ENCODE measurements at places on chromosomes 4 and X. TPM values are rescaled to one million over a fixed set of nuclear protein-coding genes. Genes with fewer than 3 reads are reported as not detected.

The CT45A1 gene
- not detected for total RNA-seq

The AKAP14 gene
- not detected for total RNA-seq

The NR3C2 gene
- 41.0 TPM for total RNA-seq

The FGFBP2 gene
- total RNA-seq = not detected

The VCX3B gene
- total RNA-seq = not detected

The CCNA2 gene
- 0.57 TPM for total RNA-seq

The WAS gene
- total RNA-seq = 86.0 TPM

The C1QTNF7 gene
- total RNA-seq = not detected

The DIAPH2 gene
- 18.3 TPM for total RNA-seq

The IL2 gene
- total RNA-seq = 0.85 TPM

The DCAF8L2 gene
- not detected for total RNA-seq

The CABS1 gene
- total RNA-seq = not detected

The SMIM31 gene
- total RNA-seq = not detected

The PAGE1 gene
- not detected for total RNA-seq

The MEPE gene
- not detected for total RNA-seq

The OSTC gene
- 36.6 TPM for total RNA-seq

The POF1B gene
- total RNA-seq = 0.85 TPM

The CYSLTR1 gene
- total RNA-seq = 5.5 TPM

The TMEM185A gene
- 10.6 TPM for total RNA-seq

The FHDC1 gene
- total RNA-seq = 0.10 TPM

The ITIH6 gene
- total RNA-seq = not detected

The ASMTL gene
- total RNA-seq = 33.8 TPM

The ATP1B4 gene
- total RNA-seq = not detected

The F8A2 gene
- not detected for total RNA-seq

The HDX gene
- 2.8 TPM for total RNA-seq

The CCKAR gene
- not detected for total RNA-seq

The PLAC1 gene
- total RNA-seq = not detected

The HNRNPH2 gene
- total RNA-seq = 34.7 TPM

The CHRNA9 gene
- not detected for total RNA-seq

The SLC10A4 gene
- total RNA-seq = not detected

The ADH4 gene
- not detected for total RNA-seq

The PABPC5 gene
- not detected for total RNA-seq

The PPP1R3F gene
- 8.3 TPM for total RNA-seq

The DCAF12L1 gene
- not detected for total RNA-seq

The EDA gene
- total RNA-seq = 13.6 TPM

The CFI gene
- total RNA-seq = not detected

The DGKK gene
- not detected for total RNA-seq

The CFAP99 gene
- 0.32 TPM for total RNA-seq

The POLN gene
- total RNA-seq = 3.9 TPM

The BEX4 gene
- 30.9 TPM for total RNA-seq

The SCML1 gene
- total RNA-seq = 11.8 TPM

The EFHC2 gene
- total RNA-seq = 2.1 TPM

The BEX3 gene
- total RNA-seq = 5.7 TPM

The NUP62CL gene
- total RNA-seq = 2.2 TPM

The MAGEA2 gene
- not detected for total RNA-seq

The DIPK2B gene
- not detected for total RNA-seq

All from T-helper 17 cell (primary cell).